NCI-H1092 (cell line): ENCODE measurements at places on chromosomes 4 and X.

DNA sequence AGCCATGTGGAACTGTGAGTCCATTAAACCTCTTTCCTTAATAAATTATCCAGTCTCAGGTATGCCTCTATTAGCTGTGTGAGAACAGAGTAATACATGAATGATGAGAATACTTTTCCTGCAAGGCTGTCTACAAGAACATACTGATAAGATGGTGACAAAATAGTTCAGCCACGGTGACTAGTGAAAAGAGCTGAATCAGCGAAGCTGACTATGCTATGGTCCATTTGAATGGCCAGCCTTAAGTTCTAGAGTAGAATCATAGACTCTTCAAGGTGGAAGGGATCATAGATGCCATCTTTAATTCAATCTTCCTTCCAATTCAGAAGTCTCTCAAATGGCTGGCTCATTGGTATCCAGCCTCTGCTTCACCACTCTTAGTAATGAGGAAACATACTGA, 163.3 kb downstream of the SPANXN1 start:
- DNase-seq, result no peak

GRCh38 chrX:73446831-73447230, at the start of gene CDX4:
TSS of gene CDX4 (plus strand) at chrX:73447053. CDS start at chrX:73447254, 201 bp downstream.
- DNase-seq, result no peak

- no peak for DNase-seq
Measured at GRCh38 chr4:40281913-40282312, 53.2 kb upstream of the CHRNA9 start.

- peak; percentile 46 for DNase-seq
Measured at GRCh38 chr4:127604949-127605709, 27.6 kb upstream of the INTU start.
